Endodermal cell (in vitro differentiated cells): ENCODE measurements at places on chromosomes 6 and 20.

DNA sequence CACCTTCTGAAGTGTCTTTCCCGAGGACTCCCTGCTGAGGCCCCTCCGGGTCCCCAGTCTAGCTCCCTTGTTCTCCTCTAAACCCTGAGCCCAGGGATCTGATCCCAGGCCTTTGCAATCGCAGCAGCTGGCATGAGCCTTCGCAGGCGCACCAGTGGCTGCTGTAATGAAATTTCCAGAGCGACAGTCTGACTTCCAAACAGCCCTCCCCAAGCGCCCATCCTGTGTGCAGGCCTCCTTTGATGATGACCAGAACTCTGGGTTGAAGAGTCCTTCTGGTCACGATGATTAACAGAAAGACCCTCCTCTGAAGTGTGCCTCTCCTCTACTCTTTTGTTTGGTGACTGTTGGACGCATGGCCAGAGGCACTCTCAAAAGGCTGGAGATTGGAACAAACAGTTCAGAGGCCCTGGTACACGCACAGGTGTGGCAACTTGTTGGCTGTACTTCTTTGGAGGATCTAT lies 89.1 kb upstream of the MPC1 start:
- DNase-seq: no peak

DNA sequence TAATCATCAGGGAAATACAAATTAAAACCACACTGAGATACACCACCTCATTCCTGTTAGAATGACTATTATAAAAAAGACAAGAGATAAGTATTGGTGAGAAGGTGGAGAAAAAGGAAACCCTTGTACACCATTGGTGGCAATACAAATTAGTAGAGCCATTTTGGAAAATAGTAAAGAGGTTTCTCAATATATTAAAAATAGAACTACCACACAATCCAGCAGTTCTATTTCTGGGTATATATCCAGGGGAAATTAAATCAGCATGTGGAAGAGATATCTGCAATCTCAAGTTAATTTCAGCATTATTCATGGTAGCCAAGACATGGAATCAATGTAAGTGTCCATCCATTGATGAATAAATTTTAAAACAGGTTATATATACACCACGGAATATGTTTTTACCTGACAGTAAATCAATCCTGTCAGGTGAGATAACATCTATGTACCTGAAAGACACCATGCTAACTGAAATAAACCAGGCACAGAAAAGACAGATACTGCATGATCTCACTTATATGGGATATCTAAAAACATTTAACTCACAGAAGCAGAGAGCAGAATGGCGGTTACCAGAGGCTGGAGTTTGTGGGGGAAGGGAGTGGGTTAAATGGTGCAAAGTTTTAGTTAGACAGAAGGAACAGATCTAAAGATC lies 64.1 kb downstream of the SHPRH start:
- no peak for DNase-seq

- DNase-seq: no peak
Measured at GRCh38 chr6:8574311-8574710, 139.0 kb upstream of the SLC35B3 start.

DNA sequence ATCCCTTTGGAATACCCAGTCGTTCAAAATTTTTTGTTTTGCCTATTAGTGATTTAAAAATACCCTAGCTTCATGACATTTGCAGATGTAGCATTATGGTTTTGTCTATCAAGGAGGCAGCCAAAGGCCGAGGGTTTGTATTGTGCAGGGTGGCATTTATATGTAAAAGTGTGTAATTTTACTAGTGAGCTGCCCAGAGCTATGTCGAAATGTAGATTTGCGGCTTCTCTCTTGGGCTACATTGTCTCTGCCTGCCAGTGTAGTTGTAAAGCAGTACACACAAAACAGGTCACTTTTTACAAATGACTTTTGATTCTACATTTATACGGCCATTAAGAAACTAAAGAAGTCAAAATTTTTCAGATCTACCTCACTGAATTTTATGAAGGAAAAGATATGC lies 87.7 kb downstream of the TSHZ2 start:
- no peak for DNase-seq

- no peak for DNase-seq
Measured at GRCh38 chr6:116625872-116626271, 9.6 kb downstream of the RSPH4A start.

GRCh38 chr6:169266746-169267591 lies 13.3 kb upstream of the THBS2 start:
- DNase-seq: no peak

DNA sequence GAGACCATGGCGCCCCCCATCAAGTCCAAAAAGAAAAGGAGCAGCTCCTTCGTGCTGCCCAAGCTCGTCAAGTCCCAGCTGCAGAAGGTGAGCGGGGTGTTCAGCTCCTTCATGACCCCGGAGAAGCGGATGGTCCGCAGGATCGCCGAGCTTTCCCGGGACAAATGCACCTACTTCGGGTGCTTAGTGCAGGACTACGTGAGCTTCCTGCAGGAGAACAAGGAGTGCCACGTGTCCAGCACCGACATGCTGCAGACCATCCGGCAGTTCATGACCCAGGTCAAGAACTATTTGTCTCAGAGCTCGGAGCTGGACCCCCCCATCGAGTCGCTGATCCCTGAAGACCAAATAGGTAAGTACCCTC lies 41.7 kb upstream of the NAA20 start:
- DNase-seq: no peak

GRCh38 chr20:22962567-22963439 lies 72.3 kb upstream of the SSTR4 start:
- DNase-seq: no peak

GRCh38 chr6:118135371-118135770 lies 228.3 kb downstream of the SLC35F1 start:
- no peak for DNase-seq

- no peak for DNase-seq
Measured at GRCh38 chr6:16688984-16689636, 72.2 kb downstream of the ATXN1 start.

DNA sequence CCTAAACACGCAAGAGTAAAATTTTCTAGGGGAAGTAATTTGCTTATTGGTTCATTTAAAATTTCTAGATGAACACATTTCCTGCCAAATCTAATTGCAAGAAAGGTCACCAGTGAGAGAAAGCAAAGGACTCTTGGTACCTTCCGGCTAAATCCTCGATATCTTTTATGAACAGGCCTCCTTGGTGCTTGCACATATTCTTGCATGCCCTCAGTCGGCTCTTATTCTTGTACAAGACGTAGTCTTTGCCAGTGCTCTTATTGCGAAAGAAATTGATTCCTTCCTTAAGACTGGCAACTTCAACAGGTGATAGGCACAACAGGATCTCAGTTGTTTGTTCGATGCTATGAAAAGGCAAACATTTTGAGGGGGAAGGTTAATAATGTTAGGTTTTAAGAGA lies 141.7 kb upstream of the CARMIL1 start:
- DNase-seq: no peak

DNA sequence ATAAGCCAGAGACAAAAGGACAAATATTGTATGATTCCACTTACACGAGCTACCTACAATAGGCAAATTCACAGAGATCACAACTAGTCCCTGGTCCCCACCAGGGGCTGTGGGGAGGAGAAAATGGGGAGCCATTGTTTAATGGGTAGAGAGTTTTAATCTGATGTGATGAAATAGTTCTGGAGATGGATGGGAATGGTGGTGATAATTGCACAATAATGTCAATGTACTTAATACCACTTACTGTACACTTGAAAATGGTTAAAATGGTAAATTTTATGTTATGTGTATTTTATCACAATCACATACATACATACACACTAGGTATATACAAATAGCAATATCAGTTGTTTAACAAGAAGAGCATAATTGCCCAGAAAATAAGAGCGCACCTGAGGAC lies 24.3 kb upstream of the GSTA3 start:
- DNase-seq: no peak

DNA sequence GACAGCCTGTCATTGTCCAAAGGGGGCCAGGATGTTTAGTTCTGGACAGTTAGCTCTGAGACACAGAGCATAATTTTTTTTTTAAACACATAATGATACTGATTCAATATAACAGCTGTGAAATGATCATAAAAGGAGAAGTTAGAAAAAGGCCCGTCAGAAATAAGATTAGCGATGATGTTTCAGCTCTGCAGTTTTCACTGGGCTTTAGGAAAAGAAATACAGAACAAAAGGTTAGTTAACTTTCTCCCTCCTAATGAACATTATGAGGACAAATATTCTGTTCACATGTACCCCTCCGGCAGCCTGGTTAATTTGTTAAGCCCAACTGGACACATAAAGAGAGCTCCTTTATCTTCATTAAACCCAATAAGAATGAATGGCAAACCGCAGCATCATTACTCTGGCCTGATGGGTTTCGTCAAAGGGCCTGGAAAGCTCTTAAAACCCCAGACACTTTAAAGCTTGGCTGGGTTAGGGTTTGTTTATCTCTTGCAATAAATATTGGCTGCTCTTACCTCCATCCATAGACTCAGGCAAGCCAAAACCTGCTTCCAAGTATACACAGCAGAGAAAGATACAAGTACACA lies 394.6 kb downstream of the KIF16B start:
- DNase-seq: no peak

- DNase-seq: no peak
Measured at GRCh38 chr6:154908723-154909122, 86.4 kb upstream of the TIAM2 start.

DNA sequence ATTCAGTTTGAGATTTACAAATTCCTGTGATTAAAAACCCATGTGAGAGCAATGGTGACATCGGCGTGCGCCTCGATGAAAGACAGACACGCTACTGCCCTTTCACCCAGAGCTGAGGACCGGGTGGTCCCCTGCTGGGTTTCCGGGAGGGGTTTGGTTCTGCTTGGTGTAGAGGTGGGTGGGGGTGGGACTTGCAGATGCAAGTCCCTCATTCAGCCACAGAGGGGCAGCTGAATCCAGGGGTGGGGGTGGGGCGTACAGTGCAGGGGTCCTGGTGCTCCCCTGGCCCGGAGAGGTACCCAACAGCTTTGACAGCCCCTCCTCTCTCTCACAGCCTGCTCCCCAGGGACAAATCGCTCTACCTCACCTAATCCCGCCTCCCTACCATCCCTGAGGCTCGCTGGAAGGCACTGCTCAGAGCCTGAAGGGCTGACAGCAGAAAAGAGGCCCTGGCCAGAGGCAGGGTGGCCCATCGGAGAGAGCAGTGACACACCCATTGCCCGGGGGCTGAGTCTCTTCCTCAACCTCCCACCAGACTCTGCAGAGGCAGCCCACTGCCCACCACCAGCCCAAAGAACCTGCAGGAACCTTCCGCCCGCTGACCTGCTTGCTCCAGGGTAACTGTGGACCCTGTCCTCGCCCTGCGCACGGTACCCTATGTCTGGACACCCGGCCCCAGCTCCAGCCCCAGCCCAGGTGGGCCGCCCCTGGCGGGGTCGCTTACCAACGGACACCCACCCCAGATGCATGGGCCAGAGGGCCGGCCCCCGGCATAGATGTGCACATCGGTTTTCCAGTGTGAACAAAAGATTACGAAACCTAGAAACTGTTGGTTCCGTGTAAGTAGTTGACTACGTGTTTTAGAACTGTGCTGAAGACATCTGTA lies 118.4 kb downstream of the JPH2 start:
- peak; percentile 71 for DNase-seq

- DNase-seq: peak; percentile 76
Measured at GRCh38 chr6:110646951-110647910, 168.0 kb downstream of the CDK19 start.

GRCh38 chr20:36607586-36608387 lies 2.2 kb downstream of the RAB5IF start:
- DNase-seq: no peak

DNA sequence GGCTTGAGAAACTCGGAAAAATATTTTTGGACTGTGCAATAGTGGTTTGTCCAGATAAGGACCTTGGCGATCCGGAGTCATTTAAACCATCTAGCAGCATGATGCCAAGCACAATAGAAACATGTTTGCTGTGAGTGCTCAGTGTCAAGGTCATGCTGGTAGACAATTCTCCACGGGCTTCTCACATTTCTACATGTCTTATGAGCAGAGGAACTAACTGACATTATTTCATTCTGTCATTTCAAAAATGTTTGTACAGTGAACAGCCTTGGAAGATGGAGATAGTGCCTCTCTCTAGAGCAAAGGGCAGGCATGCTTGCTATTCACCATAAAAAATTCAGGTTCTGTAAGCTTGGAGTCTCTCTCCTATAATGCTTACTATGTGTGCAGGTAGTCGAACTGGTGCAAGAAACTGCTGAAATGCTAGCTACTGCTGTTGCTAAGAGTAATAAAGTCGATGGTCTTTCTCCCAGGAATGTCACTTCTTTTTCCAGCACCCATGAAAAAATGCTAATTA lies 25.4 kb upstream of the CCN2 start:
- no peak for DNase-seq

- DNase-seq: no peak
Measured at GRCh38 chr20:19806806-19807190, 48.7 kb downstream of the RIN2 start.

DNA sequence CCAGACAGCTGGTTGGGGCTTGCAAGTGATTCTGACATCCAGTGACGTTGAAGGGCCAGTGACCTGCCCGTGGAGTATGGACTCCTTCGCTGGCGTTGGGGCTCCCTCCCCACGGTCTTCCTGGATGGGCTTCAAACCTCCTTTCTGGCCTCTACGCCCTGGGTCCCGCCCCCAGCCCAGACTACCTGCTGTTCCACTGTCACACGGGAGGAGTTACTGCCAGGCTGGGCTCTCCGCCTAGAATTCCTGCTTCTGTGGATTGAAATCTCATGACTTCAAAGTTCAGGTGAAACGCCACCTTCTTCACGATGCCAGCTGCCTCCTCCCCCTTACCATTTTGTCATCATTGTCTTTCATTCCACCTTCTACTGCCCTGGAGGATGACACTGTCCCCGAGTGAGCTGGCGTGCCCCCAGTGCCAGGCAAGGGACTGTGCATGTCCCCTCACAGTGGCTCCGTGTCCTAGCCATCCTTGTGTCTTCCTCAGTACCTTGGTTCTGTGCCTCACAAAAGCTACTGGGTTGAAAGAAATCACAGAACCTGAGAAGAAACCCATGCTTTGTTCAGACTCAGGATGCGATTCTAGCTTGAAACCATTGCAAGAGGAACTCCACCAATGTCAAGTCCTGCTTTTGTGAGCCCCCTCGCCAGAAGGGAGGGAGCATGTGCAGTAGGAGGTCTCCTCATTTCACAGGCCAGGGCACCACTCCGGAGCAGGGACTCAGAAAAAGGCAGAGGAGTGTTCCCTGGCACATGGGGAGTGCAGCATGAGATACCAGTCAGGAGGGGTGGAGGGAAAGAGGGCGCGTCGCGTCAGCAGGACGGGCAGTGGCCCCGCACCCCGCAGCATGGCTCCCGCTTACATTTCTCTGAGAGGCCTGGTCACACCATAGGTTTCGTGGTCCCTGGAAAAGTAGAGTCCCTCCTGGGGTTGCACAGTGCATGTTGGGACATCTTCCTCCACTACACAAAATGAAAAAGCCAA lies 11.0 kb upstream of the IRF4 start:
- no peak for DNase-seq

- peak; percentile 29 for DNase-seq
Measured at GRCh38 chr6:11207199-11207968, 25.1 kb downstream of the NEDD9 start.

GRCh38 chr6:159203304-159204005 lies 34.3 kb downstream of the FNDC1 start:
- DNase-seq: no peak

DNA sequence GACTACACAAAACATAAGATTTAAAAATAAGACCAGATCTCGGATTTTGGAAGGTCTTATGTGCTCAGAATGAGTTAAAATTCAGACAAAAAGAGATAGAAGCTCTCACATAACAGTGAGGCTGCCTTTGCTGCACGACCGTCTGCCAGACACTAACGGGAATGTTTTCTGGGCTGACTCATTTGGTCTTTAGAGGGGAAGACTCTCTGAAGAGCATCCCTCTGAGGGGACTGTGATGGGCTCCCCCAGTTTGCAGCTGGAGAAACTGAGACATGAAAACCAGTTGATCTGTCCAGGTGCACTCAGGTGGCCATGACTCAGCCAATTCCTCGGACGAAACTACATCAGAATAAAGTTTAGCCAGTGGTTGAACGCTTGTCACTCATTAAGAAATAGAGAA lies 153.9 kb downstream of the RNASET2 start:
- no peak for DNase-seq
